Endodermal cell (in vitro differentiated cells): ENCODE measurements at places on chromosomes 12 and 14. TPM values are rescaled to one million over a fixed set of nuclear protein-coding genes. Genes with fewer than 3 reads are reported as not detected.

GRCh38 chr12:3821441-3821840 is 51.8 kb downstream of the PARP11 start:
- no peaks in the 10 kb centered on the region for H3K27me3 ChIP-seq
- DNase-seq, result no peak
- no peak overlapping the region for H3K4me3 ChIP-seq
- no peak overlapping the region for H3K27ac ChIP-seq
- H3K36me3 ChIP-seq, result peaks cover 32% of the 10 kb centered on the region

KIF5A gene
- total RNA-seq, result 4.5 and 5.3 TPM in 2 replicates

GRCh38 chr12:60415351-60415750 is 819.5 kb downstream of the SLC16A7 start:
- H3K4me3 ChIP-seq, result no peak overlapping the region
- H3K36me3 ChIP-seq, result no peaks in the 10 kb centered on the region
- H3K27ac ChIP-seq, result no peak overlapping the region
- no peaks in the 10 kb centered on the region for H3K27me3 ChIP-seq
- DNase-seq, result no peak

GPRC5A gene
- total RNA-seq, result 1.0 and 1.1 TPM in 2 replicates

DNA sequence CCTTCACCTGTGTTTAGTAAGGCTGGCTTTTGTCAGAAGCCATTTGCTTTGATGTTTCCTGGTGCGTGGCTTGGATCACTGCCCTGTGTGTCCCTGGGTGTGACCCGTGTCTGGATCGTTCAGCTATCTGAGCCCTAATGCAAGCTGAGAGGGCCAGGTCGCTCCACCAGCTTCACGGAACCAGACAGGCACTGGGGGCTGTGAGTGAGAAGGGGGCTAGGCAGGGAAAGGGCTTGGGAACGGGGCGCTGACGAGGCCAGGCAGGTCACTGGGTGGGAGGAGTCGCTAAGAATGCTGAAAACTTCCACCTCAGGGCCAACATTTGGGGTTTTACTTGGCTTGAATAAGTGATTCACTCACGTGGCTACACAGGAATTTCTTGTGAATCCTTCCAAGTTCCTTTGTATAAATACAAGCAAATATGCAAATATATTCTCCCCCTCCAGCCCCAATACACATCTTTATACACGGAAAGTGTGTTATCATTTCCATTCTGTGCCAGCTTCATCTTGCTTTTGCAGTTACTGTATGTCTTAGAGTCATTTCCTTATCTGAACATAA is 24.2 kb upstream of the MMP17 start:
- H3K27me3 ChIP-seq, result no peaks in the 10 kb centered on the region
- H3K36me3 ChIP-seq, result peaks cover 6% of the 10 kb centered on the region
- H3K27ac ChIP-seq, result no peak overlapping the region
- DNase-seq, result no peak
- H3K4me1 ChIP-seq, result no peaks in the 10 kb centered on the region

DNA sequence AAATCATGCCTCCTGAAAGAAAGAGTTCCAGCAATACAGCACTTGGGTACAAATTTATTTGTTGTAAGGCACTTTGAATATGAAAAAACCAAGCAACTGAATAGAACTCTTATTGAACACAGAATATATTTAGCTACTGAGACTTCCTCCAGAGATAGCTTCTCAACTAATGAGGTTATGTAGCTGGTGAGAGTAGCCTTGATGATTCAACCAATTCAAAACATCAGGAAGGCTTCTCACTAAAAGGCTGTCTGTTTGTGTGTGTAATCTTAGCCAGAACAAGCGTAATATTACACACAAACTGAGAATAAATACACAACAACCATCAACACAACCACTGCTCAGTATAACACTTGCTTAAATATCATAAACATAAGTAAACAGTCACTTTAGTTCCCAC is 20.4 kb downstream of the EIF2B2 start:
- H3K36me3 ChIP-seq, result peaks cover 44% of the 10 kb centered on the region
- no peaks in the 10 kb centered on the region for H3K4me1 ChIP-seq
- H3K27ac ChIP-seq, result no peak overlapping the region
- DNase-seq, result no peak

GRCh38 chr14:104942586-104942985 is 17.9 kb downstream of the PLD4 start:
- H3K27ac ChIP-seq, result no peak overlapping the region
- H3K4me1 ChIP-seq, result no peaks in the 10 kb centered on the region

GRCh38 chr12:80679346-80680131 is 27.9 kb upstream of the MYF6 start:
- no peak for DNase-seq
- no peaks in the 10 kb centered on the region for H3K4me1 ChIP-seq
- H3K4me3 ChIP-seq, result no peak overlapping the region

DNA sequence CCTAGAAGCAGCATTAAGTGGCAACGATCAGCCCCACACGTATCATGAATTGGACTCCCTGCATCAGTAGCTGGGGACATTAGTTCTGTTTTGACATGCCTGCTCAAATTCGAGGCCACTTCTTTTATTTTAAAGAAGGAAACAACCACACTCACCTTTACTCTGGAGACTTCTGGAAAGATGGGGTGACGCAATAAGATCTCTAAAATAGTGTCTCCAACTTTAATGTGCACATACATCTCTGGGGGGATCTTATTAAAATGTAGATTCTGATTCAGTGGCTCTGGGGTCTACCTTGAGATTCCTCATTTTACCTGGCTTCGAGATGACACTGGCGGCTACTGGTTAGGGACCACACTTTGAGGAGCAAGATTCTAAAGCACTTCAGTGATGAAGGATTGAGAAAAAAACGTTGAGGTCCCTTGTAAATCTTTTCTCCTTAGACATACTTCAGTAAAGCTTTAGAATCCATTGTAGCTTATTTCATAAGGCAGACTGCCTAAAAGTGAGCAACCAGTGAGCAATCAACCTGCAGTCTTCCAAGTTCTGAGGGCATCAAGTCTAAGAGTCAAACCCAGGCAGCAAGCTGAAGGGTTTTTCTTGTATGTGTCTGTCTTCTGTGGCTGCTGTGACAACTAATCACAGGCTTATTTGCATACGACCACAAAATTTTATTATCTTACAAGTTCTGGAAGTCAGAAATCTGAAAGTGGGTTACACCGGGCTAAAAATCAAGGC is 718.6 kb upstream of the TBX3 start:
- H3K27me3 ChIP-seq, result peaks cover 28% of the 10 kb centered on the region
- peaks cover 3% of the 10 kb centered on the region for H3K4me1 ChIP-seq
- no peak overlapping the region for H3K4me3 ChIP-seq
- H3K27ac ChIP-seq, result no peak overlapping the region

BDKRB1 gene
- 0.24 TPM in 1 of 2 replicates, not detected in the other for total RNA-seq

- H3K4me3 ChIP-seq, result no peak overlapping the region
- no peak overlapping the region for H3K27ac ChIP-seq
- H3K27me3 ChIP-seq, result no peaks in the 10 kb centered on the region
Observed at GRCh38 chr14:21205678-21206581, 50.1 kb upstream of the OR5AU1 start.

GRCh38 chr14:90995785-90996184 is 64.7 kb downstream of the RPS6KA5 start:
- H3K36me3 ChIP-seq, result no peaks in the 10 kb centered on the region
- no peak overlapping the region for H3K27ac ChIP-seq
- no peaks in the 10 kb centered on the region for H3K4me1 ChIP-seq
- DNase-seq, result no peak

PIWIL1 gene
- not detected in 2 replicates for total RNA-seq

TDRD9 gene
- total RNA-seq, result not detected in 2 replicates

DNA sequence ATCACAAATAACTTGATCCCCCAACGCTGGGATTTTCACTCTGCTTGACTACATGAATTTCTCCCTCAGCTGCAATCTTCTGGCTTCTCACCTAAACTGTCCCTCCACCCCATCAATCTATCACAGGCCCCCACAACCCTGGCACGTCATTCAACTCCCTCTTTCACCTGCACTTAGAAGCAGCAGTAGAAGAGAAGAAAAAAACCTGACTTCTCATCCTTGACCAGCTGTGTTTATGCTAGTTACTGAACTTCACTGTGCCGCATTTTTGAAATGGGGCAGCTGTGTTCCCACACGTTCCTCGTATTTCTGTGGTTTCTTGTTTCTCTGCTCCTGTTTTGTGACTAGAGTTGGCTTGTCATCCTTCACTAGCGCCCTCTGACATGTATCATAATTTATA is 35.0 kb downstream of the ITPR2 start:
- no peak for DNase-seq
- H3K4me1 ChIP-seq, result no peaks in the 10 kb centered on the region
- no peak overlapping the region for H3K27ac ChIP-seq
- no peaks in the 10 kb centered on the region for H3K27me3 ChIP-seq
- H3K36me3 ChIP-seq, result no peaks in the 10 kb centered on the region

KDM5A gene
- 129 and 157 TPM in 2 replicates for total RNA-seq

GRCh38 chr12:114302606-114303315 is 103.2 kb downstream of the TBX5 start:
- DNase-seq, result no peak
- no peaks in the 10 kb centered on the region for H3K4me1 ChIP-seq
- no peak overlapping the region for H3K27ac ChIP-seq
- H3K27me3 ChIP-seq, result no peaks in the 10 kb centered on the region

- no peaks in the 10 kb centered on the region for H3K4me1 ChIP-seq
- no peak overlapping the region for H3K27ac ChIP-seq
- DNase-seq, result no peak
- H3K36me3 ChIP-seq, result no peaks in the 10 kb centered on the region
Observed at GRCh38 chr12:106942775-106943174, 12.9 kb upstream of the TMEM263 start.

COX8C gene
- total RNA-seq, result not detected in 2 replicates

GRCh38 chr12:32106517-32107358 is at the start of gene BICD1:
Gene BICD1 (plus strand): TSS chr12:32106847. CDS start chr12:32107332, 485 bp downstream.
- peak within 1 kb of the TSS; percentile 90 for H3K4me3 ChIP-seq
- peaks cover 8% of the 10 kb centered on the region for H3K36me3 ChIP-seq
- H3K27ac ChIP-seq, result peak within 1 kb of the TSS; percentile 85
- H3K27me3 ChIP-seq, result no peaks in the 10 kb centered on the region

DNA sequence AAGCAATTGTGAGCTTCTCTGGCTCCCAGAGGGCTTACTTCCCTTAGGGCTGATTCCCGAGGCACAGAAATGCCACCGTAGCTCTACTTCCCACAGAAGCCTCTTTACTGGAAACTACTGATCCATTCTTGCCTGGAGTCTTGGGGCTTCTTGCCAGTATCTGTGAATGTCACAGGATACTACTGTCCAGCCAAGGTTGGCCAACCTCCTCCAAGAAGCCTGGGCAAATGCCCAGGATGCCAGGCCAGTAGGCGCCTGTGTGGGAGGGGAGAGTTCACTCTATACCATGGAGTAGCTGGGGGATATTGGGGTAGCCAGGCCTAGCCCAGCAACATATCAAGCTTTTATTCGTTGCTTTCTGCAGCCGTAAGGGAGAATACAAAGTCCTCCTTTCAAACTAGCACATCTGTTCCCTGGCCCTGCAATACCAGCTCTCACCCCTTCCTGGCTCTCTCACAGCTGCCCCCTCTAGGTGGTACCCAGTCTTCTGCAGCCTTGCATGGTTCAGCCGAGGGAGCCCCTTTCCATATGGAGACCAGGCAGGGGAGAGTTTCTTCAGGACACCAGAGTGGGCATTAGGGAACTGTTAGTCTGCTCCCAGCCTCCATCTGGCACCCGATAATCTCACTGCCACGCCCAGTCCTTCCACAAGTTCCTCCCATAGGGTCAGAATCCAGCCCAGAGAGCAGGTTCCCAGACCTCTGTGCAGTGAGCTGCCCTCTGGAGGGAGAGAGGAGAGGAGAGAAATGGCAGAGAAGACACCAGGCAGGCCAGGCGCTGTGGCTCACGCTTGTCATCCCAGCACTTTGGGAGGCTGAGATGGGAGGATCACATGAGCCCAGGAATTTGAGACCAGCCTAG is 24.3 kb upstream of the PLEK2 start:
- no peaks in the 10 kb centered on the region for H3K27me3 ChIP-seq
- H3K36me3 ChIP-seq, result no peaks in the 10 kb centered on the region
- DNase-seq, result peak; percentile 78
- H3K4me1 ChIP-seq, result no peaks in the 10 kb centered on the region
- no peak overlapping the region for H3K4me3 ChIP-seq
- no peak overlapping the region for H3K27ac ChIP-seq

DNA sequence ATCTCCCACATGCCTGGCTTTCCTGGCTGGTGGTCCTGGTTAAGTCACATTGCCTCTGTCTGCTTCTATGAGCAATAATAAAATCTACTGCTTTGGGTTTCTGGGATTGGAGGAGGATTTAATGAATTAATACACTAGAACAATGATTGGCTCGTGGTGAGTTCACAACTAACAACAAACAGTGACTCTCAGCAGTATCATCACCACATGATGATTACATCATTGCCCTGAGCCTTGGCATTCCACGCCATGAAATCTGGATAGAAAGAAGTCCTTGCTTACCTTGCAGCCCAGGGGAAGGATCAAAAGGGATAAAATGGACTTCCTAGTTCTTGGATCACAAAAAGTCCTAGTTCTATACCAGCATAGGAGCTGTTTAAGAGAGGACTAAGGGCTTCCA is 1069.0 kb downstream of the VRK1 start:
- no peak overlapping the region for H3K4me3 ChIP-seq
- no peaks in the 10 kb centered on the region for H3K36me3 ChIP-seq
- no peaks in the 10 kb centered on the region for H3K27me3 ChIP-seq
- no peak for DNase-seq

GRCh38 chr14:95300697-95301526 is 18.8 kb downstream of the CLMN start:
- H3K4me1 ChIP-seq, result peaks cover 7% of the 10 kb centered on the region
- no peak for DNase-seq
- H3K27me3 ChIP-seq, result peaks cover 7% of the 10 kb centered on the region
- H3K4me3 ChIP-seq, result no peak overlapping the region

DNA sequence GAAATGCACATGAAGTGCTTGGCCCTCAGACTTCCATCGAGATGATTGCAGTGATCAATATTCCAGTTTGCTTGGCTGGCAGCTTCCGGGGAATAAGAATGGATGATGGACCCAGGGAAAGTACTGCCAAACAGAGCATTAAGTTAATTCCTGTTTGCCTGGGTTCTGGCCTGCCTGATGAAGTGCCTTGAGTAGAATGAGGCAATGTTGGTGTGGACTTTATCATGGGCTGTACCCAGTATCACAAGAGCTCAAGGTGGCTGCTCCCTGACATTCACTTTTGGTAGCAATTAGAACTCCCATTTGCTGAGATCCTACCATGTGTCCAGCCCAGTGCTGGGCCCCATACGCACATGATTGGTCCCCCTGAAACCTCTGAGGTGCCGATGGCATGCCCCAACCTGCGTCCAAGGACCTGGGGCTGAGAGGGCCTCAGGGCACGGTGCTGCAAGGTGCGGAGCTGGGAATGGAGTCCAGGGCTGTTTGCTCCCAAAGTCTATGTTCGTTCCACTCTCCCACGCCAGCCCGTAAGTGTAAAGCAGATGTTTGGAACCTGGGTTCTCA is 80.7 kb downstream of the SLC25A47 start:
- H3K4me1 ChIP-seq, result no peaks in the 10 kb centered on the region
- H3K4me3 ChIP-seq, result no peak overlapping the region
- DNase-seq, result no peak
- H3K27ac ChIP-seq, result no peak overlapping the region
- H3K36me3 ChIP-seq, result no peaks in the 10 kb centered on the region

GRCh38 chr12:124766727-124767065 is 97.0 kb downstream of the SCARB1 start:
- DNase-seq, result no peak
- no peak overlapping the region for H3K4me3 ChIP-seq
- H3K4me1 ChIP-seq, result no peaks in the 10 kb centered on the region
- no peak overlapping the region for H3K27ac ChIP-seq
- H3K36me3 ChIP-seq, result no peaks in the 10 kb centered on the region
- no peaks in the 10 kb centered on the region for H3K27me3 ChIP-seq

KRT74 gene
- not detected in 2 replicates for total RNA-seq

TAS2R9 gene
- not detected in 3 replicates for total RNA-seq

GRCh38 chr14:69045857-69046475 is 66.9 kb upstream of the ACTN1 start:
- peak overlapping the region; percentile 35 for H3K27ac ChIP-seq
- no peaks in the 10 kb centered on the region for H3K27me3 ChIP-seq
- H3K36me3 ChIP-seq, result peaks cover 5% of the 10 kb centered on the region
- peaks cover 33% of the 10 kb centered on the region for H3K4me1 ChIP-seq
